ENCODE measurements at places on chromosomes 11 and 22.
A peak's percentile ranks its signal among the peaks of the same experiment; 100 is the strongest.

DNA sequence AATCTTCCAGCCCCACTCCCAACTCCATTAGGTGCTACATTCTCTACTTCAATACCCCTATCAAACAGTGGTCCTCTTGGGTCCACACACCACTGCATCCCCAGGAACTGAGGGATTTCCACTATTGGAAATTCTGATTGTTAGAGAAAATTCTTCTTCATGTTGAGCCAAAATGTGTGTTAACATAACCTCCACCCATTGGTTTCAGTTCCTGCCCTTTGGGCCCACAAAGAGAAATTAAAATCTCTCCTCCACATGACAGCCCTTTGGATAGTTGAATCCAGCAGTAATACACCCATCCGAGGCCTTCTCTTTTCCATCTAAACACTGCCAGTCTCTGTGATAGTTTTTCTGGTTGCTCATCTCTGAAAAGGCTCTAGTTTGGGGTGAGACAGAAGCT is 2.1 kb downstream of the VSIG2 start:
- no peak for DNase-seq

DNA sequence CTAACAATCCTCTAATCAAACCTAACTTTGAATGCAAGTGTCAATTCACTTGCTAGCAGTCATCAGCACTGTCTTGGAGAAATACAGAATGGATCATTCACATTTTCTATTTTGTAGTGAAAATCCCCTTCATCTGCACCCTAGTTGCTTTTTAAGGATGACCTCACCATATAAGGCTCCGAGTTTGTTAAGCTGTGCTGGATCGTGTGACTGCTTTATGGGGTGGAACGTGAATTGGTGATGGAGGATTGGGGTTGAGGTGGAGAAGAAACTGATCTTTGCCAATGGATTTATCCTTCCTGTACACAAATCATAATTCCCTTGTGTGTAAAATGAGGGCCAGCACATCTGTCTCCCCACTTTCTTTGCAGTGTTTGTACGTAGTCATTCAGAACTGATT is 85.6 kb upstream of the TBCEL start:
- DNase-seq = no peak

- no peak for DNase-seq
Observed at GRCh38 chr22:45891996-45892621, 84.9 kb downstream of the WNT7B start.

GRCh38 chr11:33828604-33829429 is 54.5 kb upstream of the FBXO3 start:
- no peak for DNase-seq

GRCh38 chr11:78034623-78035022 is 11.5 kb upstream of the KCTD14 start:
- DNase-seq = no peak

- no peak for DNase-seq
Observed at GRCh38 chr22:30875481-30876215, 92.9 kb downstream of the MORC2 start.

GRCh38 chr11:65211293-65212105 is 29.8 kb downstream of the CAPN1 start:
- no peak for DNase-seq

- no peak for DNase-seq
Observed at GRCh38 chr11:28713850-28714249, 605.7 kb downstream of the METTL15 start.

DNA sequence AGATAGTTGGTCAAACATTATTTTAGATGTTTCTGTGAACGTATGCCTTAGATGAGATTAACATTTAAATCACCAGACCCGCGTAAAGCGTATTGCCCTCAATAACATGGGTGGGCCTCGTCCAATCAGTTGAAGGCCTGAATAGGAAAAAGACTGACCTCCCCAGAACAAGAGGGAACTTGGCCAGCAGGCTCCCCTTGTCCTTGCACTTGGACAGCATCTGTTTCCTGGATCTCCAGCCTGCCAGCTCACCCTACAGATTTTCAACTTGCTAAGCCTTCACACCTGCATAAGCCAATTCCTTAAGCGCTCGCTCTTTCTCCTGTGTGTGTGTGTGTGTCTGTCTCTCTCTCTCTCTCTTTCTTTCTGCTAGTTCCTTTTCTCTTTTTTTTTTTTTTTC is 8.2 kb downstream of the TOM1 start:
- DNase-seq = no peak

- no peak for DNase-seq
Observed at GRCh38 chr11:44033411-44033850, 14.3 kb upstream of the ACCSL start.

DNA sequence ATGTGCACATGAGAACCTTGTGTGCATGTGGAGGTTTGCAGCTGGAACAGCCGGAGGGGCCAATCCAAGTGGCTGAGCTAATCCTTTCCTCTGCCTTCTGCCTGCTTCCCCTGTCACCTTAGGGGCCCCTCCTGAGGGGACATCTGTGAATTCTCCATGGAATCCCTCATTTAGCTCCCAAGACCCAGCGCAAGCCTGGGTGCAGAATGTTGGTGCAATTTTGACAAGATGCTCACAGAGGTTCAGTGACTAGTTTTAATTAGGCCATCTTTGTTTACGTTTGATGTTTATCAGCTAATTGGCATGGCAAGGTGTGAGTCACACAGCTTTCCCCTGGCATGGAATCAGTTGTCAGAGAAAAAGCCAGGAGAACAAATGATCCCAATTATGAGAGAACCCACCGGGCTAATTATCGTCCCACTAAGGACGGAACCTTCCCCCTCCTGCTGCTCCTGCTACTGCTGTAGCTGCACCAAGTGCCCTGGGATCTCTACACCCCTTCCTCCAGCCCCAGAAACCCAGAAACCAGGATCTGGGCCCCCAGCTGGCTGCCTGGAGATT is 63.6 kb upstream of the PAX6 start:
- DNase-seq = no peak

GRCh38 chr11:92764128-92764527 is 205.3 kb upstream of the MTNR1B start:
- DNase-seq = no peak

GRCh38 chr11:119315131-119316015 is 1.6 kb downstream of the MCAM start:
- peak; percentile 76 for DNase-seq

DNA sequence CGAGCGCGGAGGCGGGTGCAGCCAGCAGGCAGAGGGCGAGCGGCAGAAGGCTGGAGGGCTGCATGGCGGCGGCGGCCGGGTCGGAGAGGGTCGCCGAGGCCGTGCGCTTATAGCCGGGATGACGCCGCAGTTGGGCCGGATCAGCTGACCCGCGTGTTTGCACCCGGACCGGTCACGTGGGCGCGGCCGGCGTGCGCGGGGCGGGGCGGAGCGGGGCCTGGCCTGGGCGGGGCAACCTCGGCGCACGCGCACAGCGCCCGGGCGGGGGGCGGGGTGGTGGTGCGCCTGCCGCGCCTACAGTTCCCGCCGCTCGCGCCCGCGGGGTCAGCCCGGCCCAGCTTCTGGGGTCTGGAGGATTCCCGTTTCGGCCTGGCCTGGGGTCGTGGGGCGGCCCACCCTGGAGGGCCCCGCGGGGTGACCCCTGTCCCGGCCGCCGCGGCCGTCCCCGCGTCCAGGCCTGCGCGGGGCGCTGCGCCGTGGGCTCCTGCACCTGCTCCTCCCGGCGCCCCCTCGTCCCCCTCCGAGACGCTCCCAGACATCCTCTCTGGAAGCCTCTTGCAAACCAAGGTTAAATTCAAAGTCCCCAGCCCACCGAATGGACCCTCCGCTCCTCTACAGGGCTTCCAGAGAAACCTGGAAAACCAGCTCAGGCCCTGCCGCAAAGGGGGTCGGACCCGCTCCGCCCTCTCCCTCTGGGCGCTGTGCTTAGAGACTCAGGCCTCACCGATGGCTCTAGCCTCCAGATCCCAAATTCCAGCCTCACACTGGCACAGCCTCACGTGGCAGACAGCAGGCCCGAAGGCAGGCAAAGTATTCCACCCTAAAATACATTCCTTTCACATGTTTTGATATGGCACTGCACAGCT is at the start of gene CTSD:
Gene CTSD (minus strand): TSS at position 132 of the 866 bp plus-strand sequence. CDS start 68 bp downstream, at position 64.
- DNase-seq = peak; percentile 86

DNA sequence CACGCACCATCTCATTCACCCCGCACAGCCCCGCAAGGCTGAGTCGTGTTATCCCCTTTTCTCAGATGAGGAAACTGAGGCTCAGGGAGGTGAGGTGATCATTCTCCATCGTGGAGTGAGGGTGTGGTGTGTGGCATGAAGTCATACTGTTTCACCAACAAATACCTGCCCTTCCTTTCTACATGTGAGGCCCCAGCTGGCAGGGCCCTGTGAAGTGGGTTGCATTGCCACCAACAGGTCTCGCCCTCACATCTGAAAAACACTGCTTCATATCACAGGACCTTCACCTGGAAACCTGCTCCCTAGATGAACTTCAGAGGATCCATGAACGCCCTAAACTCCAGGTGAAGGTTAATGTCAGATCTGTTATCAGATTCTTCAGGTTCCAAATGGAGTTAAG is 4.3 kb downstream of the SSTR3 start:
- DNase-seq = peak; percentile 70

- DNase-seq = peak; percentile 90
Observed at GRCh38 chr11:85854557-85855340, 434 bp upstream of the CCDC83 start.

GRCh38 chr11:61539831-61540357 is 31.3 kb downstream of the LRRC10B start:
- DNase-seq = no peak

GRCh38 chr11:115257270-115257669 is 246.9 kb downstream of the CADM1 start:
- DNase-seq = no peak

DNA sequence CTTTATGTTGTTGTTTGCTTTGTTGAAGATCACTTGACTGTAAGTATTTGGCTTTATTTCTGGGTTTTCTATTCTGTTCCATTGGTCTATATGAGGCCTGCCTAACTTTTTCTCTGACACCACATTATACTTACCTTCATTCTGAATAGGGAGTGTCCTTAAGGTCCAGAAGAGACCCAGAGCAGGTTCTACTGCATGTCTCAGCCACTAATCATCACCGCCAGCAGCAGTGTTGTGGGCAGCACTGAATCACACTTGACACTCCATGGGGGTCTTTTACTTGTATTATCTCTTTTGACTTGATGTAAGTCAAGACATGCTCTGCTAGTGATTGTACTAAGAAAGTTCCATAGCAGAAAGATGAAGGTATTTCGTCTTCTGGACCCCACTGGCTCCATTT is 274.9 kb downstream of the TENM4 start:
- DNase-seq = no peak

- no peak for DNase-seq
Observed at GRCh38 chr22:20000246-20001081, 16.2 kb downstream of the ARVCF start.

- no peak for DNase-seq
Observed at GRCh38 chr22:17878941-17879340, 104.7 kb upstream of the BID start.

DNA sequence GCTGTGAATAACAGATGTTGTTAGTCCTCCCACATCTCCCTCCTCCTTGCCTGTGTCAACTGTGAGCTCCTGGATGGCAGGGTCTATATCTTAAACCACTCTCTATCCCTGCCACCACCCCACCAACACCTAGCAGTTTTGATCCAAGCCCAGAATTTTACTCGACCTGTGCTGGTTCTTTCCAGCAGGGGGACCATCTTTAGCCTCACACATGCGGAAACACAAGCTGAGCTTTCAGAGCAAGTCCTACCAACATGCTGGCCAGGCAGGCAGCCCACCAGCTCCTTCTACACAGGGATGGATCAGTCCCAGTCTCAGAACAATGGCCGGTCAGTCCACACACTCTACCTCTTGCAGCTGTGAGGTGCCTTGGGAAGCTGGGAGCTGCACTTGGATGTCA is 231.5 kb downstream of the NXPE2 start:
- DNase-seq = no peak

GRCh38 chr11:2160736-2161259 is at the start of gene INS:
TSS of gene INS (minus strand) at chr11:2161209. CDS start at chr11:2160971, 238 bp downstream.
- DNase-seq = no peak

DNA sequence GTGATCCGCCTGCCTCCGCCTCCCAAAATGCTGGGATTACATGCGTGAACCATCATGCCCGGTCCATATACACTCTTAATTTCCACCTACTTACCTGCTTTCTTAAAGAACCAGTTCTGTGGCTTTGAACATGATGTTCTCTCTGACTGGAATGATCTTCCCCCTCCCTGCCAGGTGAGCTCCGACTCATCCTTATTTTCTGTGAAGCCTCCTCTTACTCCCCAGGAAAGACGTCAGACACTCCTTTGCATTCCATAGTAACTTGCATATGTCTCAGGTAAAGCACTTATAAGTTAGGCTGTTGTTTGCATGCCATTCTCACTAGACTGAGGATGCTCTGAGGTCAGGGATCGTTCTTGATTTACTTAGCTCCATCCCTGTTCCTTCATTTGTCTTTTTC is 91.8 kb upstream of the RAB1B start:
- DNase-seq = no peak

- no peak for DNase-seq
Observed at GRCh38 chr11:30017445-30017895, 640 bp upstream of the KCNA4 start.

GRCh38 chr11:92870196-92870832 is 99.1 kb upstream of the MTNR1B start:
- DNase-seq = no peak

DNA sequence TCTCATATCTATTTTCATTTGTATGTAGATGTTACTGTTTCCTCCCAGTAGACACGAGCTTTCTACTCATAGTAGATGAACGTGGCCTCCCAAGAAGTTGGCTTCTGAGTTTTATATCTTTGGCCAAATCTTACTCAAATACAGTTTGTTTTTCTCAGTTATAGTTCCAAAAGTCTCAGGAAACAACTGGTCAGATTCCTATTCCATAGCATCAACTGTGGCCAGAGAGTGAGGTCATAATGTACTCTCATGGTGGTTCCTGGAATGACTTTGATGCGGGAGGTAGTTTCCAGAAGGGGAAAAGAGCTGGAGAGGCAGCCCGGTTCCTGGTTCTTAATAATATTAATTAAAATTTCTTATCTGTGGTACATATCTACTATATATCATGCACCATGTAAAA is 77.3 kb downstream of the SLC17A6 start:
- no peak for DNase-seq

GRCh38 chr22:46914481-46914880 is 152.0 kb downstream of the TBC1D22A start:
- DNase-seq = no peak

GRCh38 chr22:31957970-31958594 is 13.7 kb downstream of the YWHAH start:
- no peak for DNase-seq

GRCh38 chr11:6817694-6818093 is 18.2 kb upstream of the OR6A2 start:
- no peak for DNase-seq
